ENCODE measurements at places on chromosomes 13 and 19. TPM values are rescaled to one million over a fixed set of nuclear protein-coding genes. Genes with fewer than 3 reads are reported as not detected.

The NLRP12 gene
- total RNA-seq, result not detected

The CYP4F11 gene
- 0.13 TPM for total RNA-seq

The NPHS1 gene
- not detected for total RNA-seq

The ZMYM5 gene
- 18.7 TPM for total RNA-seq

The NAPSA gene
- total RNA-seq, result 0.08 TPM

The ERICH4 gene
- total RNA-seq, result not detected

The FOXA3 gene
- total RNA-seq, result 0.45 TPM

GRCh38 chr19:48558018-48558684 lies 6.2 kb downstream of the SULT2B1 start:
- DNase-seq, result no peak

GRCh38 chr19:18280247-18281081 lies 958 bp downstream of the JUND start:
- DNase-seq, result peak; percentile 95

DNA sequence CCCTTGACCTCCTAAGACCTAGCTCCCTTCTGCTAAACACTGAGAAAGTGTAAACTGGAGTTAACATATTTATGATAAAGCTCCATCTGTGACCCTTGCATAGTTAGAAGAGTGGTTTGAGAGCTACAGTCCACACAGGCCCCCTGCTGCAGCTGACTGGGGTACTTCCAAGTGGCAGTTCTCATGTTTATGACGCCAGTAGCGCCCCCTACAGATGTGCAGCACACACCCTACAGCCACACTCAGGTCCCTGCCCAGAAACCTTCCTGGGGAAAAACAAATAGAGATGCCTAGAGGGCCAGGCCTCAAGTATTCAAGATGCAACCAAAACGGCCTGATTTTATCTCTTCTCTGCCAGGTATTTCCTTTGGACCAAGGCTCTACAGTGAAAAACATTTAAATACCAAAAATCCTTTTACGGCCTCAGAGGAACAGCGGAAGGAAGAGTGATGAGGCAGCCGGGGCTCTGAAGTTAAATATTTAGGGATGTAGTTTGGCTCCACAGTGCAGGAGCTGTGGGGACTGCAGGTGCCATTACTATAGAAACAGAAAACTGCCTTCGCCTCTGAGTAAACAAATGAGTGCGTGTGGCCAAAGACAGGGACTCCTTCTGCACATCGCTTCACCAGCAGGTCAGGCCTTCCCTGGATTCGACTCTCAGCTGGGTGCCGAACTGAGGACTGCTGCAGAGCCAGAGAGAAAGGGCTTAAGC lies 553.1 kb downstream of the EFNB2 start:
- no peak for DNase-seq

DNA sequence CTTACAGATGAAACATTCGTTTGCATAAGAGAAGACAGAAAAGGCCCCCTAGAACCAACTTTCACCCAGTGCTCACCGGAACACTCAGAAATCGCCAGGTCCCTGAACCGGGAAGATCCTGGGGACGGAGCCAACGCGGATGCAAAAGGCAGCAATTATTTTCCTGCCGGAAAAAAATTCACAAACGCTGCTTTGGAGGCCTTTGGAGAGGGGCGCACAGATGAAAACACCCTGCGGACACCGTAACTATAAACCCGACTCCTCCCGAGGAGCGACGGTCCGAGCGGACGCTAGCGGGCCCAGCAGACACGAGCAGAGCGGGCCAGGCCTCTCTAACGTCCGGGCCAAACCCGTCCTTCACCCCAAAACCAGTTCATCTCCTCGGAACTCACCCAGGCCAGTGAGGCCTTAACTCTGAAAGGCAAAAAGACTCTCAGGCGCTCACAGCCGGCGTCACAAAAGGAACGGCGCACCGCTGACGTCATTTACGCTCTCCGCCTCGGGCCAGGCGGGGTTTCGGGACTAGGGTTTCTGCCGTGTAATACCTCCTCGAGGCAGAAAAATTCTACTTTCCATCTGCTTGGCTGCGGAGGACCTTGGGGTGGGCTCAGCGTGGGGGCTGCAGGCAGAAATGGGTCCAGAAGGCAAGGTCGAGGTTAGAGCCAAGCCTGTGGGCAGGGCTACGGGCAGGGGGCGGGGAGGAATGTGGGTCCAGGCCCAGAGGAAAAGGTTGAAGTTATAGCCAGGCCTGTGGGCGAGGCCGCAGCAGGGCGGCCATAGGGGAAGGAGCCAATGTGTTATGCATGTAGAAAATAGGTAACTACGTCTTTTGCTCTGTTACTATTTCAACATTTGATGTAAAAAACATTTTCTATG lies at the start of gene ZNF426:
Gene ZNF426 (minus strand): TSS at position 463 of the 876 bp plus-strand sequence. CDS start 2,413 bp downstream, outside the sequence.
- DNase-seq, result peak; percentile 89

GRCh38 chr13:40569024-40569350 lies 97.5 kb downstream of the FOXO1 start:
- no peak for DNase-seq

DNA sequence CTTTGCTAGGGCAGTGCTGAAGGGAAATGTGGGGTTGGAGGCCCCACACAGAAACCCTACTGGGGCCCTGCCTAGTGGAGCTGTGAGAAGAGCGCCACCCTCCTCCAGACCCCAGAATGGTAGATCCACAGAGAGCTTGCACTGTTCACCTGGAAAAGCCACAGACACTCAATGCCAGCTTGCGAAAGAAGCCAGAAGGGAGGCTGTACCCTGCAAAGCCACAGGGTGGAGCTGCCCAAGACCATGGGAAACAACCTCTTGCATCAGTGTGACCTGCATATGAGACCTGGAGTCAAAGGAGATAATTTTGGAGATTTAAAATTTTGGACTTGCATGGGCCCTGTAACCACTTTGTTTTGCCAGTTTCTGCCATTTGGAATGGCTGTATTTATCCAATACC lies 615.4 kb upstream of the MIR17HG start:
- peak; percentile 4 for DNase-seq

- no peak for DNase-seq
Observed at GRCh38 chr19:48194844-48195830, 24.7 kb downstream of the ZSWIM9 start.

DNA sequence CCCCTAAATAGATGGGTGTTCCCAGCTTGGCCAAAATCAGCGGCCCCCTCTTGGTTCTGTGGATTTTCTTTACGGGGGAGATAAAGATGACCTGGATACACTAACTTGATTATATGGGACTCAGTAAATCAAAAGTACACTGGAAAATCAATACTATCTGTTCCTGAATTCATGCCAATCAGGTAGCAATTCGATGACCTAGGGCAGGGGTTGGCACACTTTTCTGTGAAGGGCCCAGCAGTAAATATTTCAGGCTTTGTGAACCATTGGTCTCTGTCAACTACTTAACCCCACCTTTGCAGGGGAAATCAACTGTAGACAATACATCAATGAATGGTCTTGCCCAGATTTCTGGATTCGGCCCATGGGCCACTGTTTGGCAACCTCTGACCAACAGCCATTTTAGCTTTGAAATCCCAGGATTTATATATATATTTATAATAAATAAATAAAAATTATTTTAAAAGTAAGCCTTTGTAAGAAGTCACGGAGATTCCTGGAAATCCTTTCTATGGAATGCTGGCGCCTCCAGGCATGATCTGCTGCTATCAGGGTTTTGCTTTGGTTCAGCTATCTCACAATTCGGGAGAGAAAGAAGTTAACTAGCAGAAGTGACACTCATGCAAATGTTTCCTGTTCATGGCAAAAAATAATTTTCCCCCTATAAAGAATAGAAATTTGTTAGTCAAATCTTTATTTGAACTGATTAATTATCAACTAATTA lies 32.8 kb downstream of the SLC15A1 start:
- DNase-seq, result no peak
